ENCODE measurements at places on chromosomes 16 and 17.

DNA sequence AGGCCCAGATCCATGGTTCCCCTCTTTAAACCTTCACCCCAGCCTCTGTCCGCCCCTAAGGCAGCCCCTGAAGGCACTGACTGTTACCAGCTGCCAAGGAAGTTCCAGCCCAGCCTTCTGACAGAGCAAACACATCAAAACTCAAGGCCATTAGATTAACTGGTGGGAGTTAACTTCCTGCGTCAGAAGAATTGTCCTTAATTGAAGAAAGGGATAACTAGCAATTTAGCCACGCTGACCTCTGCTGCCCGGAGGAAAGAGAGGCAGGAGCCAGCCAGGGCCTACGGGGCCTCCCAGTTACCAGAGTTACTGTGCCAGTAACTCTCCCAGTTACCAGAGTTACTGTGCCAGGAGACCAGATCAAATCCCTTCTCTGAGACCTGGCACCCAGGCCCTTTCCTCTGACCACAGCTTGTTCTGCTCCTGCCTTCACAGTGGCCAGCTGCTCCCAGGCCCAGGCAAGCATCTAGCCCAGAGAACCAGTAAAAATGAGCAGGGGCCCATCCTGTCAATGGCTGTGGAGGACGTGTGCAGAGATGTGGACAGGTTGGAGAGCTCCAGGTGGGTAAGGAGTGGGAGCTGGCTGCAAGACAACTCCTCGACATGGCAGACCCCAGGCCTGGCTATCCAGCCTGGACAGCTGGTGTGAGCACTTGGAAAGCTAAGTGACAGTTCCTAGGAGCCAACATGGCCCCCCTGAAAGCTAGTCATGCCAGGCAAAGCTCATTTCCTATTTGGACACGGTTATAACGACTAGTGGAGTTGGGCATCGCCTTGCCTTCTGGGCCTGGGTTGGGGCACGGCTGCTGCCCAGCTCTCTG lies 2.8 kb upstream of the PITPNM3 start:
- DNase-seq: no peak

DNA sequence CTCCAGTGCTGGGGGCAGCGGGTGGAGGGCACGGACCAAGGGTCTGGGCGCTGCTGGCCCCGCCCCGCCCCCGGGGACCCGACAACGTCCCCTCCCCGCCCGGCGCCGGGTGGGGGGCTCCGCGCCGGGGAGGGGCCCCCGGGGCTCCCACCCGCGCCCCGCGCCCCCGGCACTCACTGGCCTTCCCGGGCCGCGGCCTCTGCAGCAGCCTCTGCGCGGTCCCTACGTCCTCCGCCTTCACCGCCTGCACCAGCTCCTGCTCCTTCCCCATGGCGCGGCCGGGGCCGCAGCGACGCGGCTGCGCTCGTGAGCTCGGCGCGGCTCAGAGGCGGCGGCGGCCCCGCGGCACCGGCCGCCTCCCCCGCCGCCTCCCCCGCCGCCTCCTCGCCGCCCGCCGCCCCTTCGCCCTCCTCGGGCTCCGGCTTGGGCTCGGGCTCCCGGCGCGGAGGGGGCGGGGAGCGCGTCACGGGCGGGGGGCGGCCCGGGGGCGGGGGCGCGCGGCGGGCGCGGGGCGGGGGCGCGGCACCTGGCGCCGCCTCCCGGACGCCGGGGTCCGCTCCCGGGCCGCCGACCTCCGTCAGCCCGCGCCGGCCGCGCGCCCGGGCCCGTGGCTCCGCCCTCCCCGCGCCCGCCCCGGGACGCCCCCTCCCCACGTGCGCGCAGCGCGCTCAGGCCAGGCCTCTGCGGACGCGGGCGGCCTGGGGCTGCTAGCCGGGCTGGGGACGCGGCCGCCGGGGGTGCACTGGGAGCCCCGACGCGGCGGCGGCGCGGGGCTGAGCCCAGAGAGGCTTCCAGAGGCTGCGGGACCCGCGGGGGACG lies at the start of gene CASKIN1:
Gene CASKIN1, minus strand, starts transcription at position 444 of the 819 bp plus-strand sequence. Its CDS starts 173 bp downstream, at position 271.
- no peak for DNase-seq

GRCh38 chr16:30046588-30046987 lies 15.5 kb upstream of the TLCD3B start:
- no peak for DNase-seq

DNA sequence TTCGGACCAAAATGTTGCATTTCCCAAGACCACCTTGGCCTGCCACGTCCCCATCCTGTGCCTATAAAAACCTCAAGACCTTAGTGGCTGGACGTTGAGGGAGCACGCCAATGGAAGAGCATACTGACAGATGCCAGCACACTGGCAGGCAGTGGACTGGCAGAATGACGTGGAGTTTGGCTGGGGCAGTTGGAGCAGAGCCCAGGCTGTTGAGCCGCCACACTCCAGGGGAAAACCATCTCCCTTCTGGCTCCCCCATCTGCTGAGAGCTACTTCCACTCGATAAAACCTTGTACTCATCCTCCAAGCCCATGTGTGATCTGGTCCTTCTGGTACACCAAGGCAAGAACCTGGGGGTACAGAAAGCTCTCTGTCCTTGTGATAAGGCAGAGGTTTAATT lies 494.1 kb downstream of the CDH11 start:
- no peak for DNase-seq

GRCh38 chr17:6506679-6507231 lies 49.6 kb downstream of the PITPNM3 start:
- DNase-seq: no peak

DNA sequence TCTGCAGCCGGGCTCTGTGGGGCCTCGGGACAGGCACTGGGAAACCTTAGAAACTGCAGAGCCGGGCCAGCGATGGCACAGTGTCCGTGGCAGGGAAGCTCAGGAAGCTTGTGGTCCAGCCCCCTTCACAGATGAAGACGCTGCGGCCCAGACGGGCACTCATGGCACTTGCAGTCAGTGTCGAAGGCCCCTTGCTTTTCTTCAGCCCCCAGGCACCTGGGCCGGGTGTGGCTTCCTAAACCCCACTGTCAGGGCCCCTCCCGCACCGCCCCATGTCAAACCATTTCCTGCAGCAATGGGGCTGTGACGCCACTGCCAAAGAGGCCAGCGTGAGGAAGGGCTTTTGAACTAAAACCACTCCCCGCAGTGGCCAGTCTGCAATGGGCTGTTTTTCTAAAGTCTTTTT lies 164.0 kb downstream of the LAT start:
- peak; percentile 46 for DNase-seq

DNA sequence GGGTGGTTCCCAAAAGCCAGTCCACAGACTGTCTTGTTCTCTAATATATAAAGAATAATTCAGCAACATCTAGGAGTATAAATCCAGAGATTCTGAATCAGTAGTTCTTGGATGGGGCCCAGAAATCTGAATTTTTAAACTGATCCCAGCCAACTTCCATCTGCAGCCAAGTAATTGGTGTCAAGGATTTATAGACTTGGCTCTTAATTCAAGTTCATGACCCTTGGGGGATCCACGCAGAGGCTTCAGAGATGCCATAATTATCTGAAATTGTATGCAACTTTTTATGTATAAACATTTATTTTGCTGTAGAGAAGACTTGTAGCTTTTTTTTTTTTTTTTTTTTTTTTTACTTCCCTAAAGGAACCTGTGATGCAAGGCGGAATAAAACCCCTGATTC lies 60.6 kb downstream of the HLF start:
- no peak for DNase-seq

DNA sequence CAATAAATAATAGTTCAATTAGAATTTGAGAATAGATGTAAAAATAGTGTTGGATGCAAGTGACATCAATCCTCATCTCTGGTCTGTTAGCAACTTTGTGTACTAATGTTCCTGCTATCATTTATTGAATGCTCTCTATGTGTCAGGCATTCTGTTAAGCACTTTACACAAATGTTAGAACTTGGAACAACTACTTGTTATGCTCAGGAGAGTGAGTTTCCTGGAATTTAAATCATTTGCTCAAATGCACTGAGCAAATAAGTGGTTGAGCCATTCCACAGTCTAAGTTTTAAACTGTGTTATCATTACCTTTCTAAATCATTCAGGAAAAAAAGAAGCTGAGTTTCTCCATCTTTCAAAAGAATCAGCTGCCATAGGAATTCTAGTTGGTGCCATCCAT lies 1327.3 kb upstream of the GOT2 start:
- DNase-seq: no peak

GRCh38 chr17:38456031-38456815 lies 28.0 kb downstream of the ARHGAP23 start:
- no peak for DNase-seq

GRCh38 chr17:27038676-27039075 lies 255.2 kb upstream of the WSB1 start:
- no peak for DNase-seq

GRCh38 chr17:47205419-47205963 lies 3.7 kb upstream of the MYL4 start:
- peak; percentile 54 for DNase-seq

DNA sequence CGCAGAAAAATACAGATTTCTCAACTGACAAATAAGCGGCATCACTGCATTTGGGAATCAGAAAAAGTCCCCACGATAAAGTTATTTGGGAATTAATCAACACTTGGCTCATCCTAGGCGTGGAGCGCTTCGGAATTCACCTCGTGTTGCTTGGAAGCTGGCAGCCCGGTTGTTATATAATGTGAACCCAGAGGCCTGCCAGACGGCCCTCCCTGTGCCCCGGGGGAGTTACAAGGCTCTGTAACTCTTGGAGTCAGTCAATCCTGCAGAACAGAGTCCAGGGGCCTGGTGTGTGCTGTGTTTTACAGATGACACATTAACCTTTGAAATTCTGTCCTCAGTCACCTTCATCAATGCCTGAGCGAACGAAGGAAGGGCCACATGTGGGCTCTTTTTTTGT lies 111.1 kb downstream of the PITPNC1 start:
- no peak for DNase-seq

All from stimulated activated CD8-positive, alpha-beta memory T cell treated with anti-CD3 and anti-CD28 coated beads, Interleukin-15, amount 100 ng/mL, for 4 hours (primary cell).